ENCODE measurements at places on chromosomes 3 and 15. TPM values are rescaled to one million over a fixed set of nuclear protein-coding genes. Genes with fewer than 3 reads are reported as not detected.

DNA sequence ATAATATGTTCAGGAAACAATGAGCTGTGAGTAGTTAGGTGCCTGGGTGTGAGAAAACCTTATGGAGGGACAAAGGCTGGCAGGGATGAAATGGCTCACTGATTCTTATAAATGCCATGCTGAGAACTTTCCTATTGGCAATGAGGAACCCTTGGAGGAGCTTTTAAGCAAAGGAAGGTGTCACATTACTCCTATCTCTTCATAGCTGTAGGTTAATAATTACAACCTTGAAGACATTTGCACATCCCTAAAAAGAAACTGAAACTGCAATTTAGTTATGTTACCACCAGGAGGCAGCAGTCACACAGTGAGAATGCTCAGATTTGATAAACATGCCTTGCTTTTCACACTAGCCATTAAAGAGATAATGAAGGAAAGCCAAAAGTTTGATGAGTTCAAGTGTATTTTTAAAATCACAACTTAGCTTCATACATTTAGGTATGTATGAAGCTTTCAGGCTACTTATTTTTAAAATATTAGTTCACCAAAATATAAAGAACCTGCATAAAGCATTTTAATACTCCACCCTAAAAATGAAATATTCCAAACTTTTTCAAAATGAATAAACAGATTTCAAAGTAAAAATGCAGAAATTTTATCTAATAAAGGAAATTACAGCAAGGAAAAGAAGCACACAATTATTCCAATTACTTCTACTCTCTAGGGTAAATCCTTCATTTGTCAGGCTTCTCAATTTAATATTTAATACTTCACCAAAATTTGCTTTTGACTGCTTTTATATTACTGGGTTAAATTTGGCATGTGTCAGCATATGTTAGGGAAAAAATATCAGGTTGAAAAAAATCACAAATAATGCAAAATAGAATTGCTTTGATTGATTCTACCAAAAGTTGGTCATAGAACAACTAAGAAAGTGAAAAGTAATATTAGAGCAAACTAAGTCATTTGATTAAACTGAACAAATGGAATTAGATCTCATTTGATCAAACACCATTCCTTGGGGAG lies 136.9 kb upstream of the SLC2A2 start:
- no peak for DNase-seq

GRCh38 chr3:10398341-10398740 lies 77.4 kb upstream of the SEC13 start:
- no peak for DNase-seq

- DNase-seq = peak; percentile 19
These were observed at the start of gene P2RY1 for GRCh38 chr3:152834776-152835600. Gene P2RY1, plus strand, starts transcription at chr3:152835131. Its CDS starts 652 bp downstream, at chr3:152835783.

DNA sequence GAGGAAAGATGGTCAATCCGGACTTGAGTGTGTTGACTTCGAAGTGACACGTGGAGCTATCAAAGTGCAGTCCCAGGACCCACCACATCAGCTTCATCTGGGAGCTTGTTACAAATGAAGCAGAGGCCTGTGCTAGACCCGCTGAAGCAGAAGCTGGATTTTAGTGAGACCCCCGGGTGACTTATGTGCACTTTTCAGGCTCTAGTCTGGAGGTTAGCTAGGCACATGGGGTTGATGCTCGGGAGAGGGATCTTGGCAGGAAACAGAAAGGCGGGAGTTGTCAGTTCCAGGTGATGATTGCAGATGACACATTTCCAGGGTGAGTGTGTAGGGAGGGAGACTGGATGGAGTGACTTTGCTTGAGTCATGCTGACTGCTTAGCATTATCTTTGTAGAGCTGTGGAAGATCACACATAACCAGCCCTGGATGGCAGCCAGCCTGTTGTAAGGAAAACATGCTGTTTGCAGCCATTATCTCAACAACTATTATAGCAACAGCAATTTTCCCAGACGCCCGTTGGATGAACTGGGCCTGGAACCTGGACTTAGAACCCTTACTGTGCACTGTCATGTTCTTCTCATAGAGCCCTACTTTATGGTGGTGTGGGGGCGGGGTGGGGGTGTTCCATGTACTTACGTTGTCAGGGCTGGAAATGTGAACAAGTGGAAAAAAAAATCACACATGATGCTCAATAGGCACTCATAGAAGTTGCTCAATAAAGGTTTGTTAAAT lies 122.4 kb downstream of the THSD4 start:
- peak; percentile 66 for DNase-seq

- DNase-seq = peak; percentile 59
These were observed 68.0 kb downstream of the ATP2B2 start for GRCh38 chr3:10437272-10437994.

GRCh38 chr3:134134698-134135415 lies 105.1 kb upstream of the SLCO2A1 start:
- DNase-seq = no peak

DNA sequence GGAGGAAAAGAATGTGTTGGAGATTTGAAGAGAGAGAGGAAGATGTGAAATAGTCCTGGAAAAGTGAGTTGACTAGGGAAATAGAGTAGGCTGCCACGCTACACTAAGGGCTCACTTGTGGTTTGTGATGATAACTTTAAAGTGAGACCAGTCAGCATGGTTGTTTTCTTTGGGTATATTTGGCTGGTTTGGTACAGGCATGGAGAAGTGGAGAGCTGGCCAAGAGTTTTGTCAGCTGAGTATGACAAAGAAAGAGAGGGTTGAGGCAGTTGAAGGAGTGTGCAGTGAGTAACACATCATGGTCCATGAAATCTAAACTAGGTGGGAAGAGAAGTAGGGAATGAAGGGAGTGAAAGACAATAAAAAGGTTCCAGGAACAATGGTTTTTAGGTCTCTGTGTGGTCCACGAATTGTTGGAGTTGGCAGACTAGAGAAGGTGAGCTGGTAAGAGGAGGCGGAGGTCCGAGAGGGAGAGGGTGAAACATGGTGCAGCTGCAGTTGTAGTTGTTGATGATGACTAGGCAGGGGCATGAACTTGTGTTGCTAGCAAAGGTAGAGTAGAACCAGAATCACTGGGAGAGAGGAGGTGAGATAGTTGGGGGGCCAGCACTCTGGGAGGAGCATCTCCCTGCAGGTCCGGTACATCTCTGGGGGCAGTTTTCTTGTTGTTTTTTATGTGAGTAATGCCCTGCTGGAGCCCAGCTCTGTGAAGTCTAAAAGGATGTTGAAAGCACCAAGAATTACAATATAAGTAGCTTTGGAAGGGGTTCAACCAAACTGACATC lies 21.0 kb downstream of the ZNF80 start:
- no peak for DNase-seq

DNA sequence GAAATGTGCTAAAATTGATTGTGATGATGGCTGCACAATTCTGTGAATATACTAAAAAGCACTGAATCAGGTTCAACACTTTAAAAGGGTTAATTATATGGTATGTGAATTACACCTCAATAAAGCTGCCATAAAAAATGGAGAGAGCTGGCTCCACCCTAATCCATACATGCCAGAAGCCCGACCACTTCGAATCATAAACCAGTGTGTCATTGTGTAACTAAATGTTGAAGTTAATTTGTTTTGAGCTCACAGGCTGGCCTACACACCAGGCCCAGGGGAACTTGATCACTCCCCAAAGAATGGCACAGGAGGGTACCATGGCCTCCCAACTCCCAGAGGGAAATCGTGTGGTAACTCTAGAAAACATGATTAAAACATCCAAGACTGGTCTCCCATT lies 14.0 kb downstream of the PLCD1 start:
- no peak for DNase-seq

IQCH gene
- total RNA-seq = 6.9 TPM

LRRC3B gene
- not detected for total RNA-seq

IP6K1 gene
- 27.1 TPM for total RNA-seq

TF gene
- total RNA-seq = under 0.01 TPM

GP5 gene
- total RNA-seq = 0.31 TPM
